DMS153 (cell line): ENCODE measurements at places on chromosomes 12 and 14.

- no peak for DNase-seq
These were observed 405.7 kb downstream of the SOX5 start for GRCh38 chr12:23543767-23544166.

DNA sequence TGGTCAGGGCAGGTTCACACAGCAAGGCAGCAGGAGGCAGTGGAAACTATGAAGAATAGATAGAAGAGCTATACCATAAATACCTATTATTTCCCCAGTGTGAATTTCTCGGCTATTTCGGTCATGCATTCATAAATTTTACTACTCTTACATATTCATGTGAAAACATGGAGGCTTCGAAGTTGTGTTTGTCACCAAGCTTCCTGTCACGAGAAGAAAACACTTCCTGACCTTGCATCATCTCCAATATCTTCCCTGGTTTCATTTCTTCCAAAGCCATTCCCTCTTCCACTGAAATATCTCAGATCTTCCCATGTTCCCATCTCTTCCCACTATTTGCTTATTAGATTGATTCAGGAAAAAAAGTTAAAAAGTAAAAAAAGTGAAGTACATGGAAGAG lies 80.4 kb downstream of the CPNE8 start:
- no peak for DNase-seq

GRCh38 chr12:71164166-71164565 lies 6.4 kb upstream of the TSPAN8 start:
- no peak for DNase-seq

GRCh38 chr14:93535537-93535936 lies 104.8 kb downstream of the UNC79 start:
- DNase-seq: no peak

GRCh38 chr12:95836630-95837239 lies 22.0 kb upstream of the SNRPF start:
- no peak for DNase-seq

DNA sequence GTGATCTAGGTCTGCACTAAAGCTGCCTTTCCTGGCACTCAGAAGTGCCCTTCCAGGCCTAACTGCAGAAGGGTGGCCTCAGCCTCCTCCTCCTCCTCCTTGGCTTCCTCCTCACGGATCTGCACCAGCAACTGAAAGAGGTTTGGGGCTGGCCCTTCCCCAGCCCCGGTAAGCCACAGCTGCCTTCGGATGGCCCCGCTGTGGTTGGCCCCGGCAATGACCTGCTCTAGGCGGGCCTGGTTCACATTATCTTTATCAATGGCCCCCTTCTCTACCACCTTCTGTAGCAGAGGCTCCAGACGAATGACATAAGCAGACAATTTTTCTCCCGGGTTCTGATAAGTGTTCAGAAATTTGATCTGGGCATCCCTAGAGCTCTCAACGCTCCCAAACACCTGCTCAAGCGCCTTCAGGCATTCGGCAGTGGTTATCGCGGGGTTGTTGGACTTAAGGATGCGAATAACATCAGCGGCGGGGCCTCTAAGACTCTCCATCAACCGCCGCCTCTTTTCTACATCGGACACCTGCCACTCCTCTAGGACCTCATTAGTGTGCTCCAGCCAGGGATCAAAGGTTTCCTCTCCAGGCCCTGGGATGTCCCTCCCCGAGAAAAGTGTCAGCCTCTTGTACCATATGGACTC lies 1.5 kb downstream of the PNMA1 start:
- no peak for DNase-seq
